ENCODE measurements at places on chromosomes 1 and 21. TPM values are rescaled to one million over a fixed set of nuclear protein-coding genes. Genes with fewer than 3 reads are reported as not detected.

The SYCP1 gene
- total RNA-seq, result not detected

The SPRR1A gene
- not detected for total RNA-seq

GRCh38 chr1:228430243-228430642 lies 13.6 kb upstream of the TRIM17 start:
- H3K27ac ChIP-seq, result no peak overlapping the region
- no peaks in the 10 kb centered on the region for H3K36me3 ChIP-seq
- no peak overlapping the region for H3K4me3 ChIP-seq
- DNase-seq, result no peak

DNA sequence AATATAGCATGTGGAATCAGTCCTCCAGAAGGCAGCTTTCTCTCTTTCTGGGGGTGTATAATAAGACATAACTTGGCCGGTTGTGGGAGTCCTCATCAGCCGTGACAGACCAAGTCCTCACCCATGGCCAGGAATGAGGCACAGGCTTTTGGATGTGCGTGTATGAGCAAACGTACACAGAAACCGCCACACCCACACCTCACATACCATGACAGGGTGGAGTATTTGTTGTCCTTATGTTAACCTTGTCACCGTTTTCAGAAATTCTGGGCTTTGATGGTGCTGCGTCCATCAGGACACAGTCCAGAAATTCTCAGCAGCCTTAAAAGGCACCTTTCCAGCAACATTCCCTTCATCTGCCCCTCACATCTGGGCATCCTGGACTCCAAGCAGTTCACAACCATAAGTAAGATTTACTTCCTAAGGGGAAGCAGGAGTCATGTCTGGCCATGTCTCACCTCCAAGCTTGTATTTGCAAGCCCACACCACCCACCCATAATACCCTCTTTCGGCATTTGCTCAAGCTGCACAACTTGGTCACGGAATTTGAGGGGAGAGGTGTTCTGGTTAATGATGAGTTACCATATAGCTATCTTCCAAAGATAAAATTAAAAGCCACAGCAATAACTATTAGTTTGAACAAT lies 12.4 kb downstream of the C1orf116 start:
- H3K27ac ChIP-seq, result no peak overlapping the region
- H3K4me3 ChIP-seq, result no peak overlapping the region
- no peaks in the 10 kb centered on the region for H3K36me3 ChIP-seq
- peaks cover 6% of the 10 kb centered on the region for H3K4me1 ChIP-seq

- peaks cover 11% of the 10 kb centered on the region for H3K4me1 ChIP-seq
- H3K27ac ChIP-seq, result no peak overlapping the region
- H3K4me3 ChIP-seq, result no peak overlapping the region
- H3K36me3 ChIP-seq, result no peaks in the 10 kb centered on the region
Observed at GRCh38 chr21:42321845-42322244, 6.6 kb upstream of the TFF3 start.
